NCI-H748 treated with DMSO at 0.1 percent for 48 hours (cell line): ENCODE measurements at places on chromosomes 3 and 15.
A peak's percentile ranks its signal among the peaks of the same experiment; 100 is the strongest.

DNA sequence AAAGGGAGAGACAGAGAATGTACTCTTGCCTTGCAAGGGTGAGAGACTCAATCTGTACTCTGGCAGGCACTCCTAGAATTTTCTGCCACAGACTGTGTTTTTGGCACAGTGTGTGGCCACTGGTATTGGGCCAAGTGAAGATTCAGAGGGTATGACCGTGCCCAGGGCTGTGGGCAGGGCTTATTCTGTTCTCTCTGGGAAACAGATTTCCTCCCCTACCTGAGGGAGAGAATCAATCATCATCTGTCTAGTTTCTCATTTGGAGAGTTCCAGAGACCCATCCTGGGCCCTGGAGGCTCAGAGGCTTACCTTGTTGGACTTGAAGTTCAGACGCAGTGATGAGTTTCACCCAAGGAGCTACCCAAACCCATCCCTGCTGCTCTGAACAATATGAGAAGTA is 28.2 kb downstream of the CSTA start:
- no peak for DNase-seq

DNA sequence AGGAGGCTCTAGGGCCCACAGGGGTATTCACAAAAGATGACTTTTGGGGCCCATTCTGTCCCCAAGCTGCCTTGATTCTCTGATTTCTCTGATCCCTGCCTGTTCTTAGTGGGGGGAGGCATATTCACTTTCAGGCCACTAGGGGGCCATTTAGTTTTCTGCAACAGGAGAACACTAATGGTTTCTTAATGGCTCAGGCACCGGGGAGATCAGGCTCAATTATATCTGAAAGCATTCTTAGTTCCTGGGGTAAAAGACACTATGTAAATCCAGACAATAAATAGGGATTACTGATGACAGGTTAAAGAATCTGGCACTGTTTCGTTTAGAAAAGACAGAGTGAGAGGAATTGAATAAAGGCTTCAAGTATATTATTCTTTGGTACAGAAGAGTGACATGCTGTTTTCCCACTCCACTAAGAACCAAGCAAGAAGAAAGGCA is 2.5 kb upstream of the INAFM2 start:
- peak; percentile 51 for DNase-seq

- no peak for DNase-seq
Observed at GRCh38 chr3:126356373-126357264, 589 bp downstream of the KLF15 start.

DNA sequence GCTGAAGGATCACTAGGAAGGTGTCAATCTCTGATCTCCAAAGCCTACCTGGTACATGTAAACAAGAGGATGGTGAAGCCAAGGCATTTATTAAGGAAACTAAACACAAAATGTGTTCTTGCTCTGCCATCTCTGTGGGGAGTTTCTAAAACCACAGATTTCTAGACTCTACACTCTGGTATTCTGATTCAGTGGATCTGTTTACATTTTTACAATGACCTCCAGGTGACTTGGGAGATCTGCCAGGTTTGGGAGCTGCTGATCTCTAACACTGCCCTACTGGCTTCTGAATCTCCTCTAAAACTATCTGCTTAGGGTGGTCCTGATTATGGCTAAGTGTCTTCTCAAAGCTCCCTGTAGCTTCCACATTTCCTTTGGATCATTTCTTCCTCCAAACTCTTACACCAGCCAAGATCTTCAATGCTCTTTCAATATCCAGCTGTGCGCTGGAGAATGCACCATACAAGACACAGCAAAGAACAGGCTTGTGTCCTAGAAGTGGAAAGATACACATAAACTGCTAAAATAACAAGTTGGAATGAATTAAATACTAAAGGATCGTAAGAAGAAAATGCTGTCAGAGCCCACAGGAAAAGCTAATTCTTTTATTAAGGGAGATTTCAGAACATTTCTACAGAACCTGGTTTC is 72.7 kb downstream of the GREM1 start:
- no peak for DNase-seq

DNA sequence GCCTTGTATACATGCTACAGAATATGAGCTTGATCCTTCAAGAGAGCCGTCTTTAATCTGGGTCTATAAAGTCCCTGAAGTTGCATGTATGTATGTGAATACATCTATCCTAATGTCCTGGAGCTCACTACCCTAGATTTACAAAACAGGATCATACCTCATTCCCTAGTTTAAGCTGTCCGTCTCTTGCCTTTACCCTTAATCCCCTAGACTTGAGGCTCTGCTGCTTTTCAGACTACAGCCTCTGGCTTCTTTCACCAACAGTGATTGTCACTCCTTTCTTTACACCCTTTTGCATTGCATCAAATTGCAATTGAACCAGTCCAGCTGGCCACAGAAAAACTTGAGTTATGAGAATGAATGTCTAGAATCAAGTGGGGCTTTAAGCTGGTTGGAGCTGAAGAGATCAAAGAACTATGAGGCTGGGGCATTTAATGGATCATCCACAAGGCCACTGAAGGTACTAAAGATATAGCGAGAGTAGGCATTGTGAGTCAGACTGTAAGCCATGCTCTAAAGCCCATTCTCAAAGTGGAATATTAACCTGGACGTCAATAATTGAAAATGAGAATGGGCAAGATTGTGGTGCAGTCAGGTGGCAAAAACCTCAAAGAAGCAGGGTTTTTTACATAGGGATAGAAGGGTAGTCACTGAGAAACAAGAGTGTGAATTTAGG is 12.3 kb upstream of the PLD1 start:
- DNase-seq, result no peak

DNA sequence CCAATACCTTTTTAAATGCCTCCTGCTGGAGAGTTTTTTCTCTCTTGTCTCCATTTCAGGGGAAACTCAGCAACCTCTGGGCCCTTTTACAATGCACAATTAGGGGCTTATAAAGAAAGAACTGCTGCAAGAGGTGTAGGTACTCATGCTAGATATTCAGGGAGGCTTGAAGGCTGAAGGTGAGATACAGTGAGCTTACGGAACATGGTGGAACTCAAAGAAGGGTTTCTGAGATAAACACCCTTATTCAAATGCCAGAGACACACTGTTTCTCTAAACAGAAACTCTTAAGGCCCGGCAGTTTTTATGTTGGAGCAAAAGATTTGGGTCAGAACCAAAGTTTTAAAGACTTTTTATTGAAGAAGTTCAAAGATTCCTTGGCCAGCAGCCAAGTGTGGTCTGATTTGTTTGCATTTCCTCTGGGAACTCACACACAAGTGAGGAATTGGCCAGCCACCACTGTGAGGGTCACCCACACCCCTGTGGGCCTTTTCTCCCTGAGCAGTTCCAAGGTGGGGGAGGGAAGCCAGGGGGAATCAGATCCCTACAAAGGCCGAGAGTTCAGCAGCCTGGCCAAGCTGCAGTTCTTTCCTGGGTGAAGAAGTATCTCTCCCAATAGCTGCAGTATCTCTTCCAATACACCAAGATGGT is 47.8 kb downstream of the TNFAIP8L3 start:
- no peak for DNase-seq

DNA sequence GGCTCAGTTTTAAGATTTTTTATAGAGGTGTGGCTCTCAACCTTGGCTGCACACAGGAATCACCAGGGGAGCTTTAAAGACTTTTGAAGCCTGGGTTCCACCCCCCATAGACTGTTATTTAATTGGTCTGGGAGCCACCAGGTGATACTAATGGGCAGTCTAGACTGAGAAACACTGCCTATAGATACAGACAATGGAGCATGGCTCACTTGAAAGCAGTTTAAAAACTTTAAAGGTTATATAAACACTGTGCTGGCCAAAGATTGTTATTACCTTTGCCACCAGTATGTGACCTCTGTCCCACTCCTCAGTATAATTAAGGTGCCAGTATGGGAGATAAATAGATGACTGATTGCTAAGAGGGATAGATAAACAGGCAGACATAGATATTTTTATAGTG is 3.8 kb downstream of the GOLIM4 start:
- no peak for DNase-seq

- no peak for DNase-seq
Observed at GRCh38 chr3:176286476-176287085, 910.7 kb downstream of the TBL1XR1 start.

DNA sequence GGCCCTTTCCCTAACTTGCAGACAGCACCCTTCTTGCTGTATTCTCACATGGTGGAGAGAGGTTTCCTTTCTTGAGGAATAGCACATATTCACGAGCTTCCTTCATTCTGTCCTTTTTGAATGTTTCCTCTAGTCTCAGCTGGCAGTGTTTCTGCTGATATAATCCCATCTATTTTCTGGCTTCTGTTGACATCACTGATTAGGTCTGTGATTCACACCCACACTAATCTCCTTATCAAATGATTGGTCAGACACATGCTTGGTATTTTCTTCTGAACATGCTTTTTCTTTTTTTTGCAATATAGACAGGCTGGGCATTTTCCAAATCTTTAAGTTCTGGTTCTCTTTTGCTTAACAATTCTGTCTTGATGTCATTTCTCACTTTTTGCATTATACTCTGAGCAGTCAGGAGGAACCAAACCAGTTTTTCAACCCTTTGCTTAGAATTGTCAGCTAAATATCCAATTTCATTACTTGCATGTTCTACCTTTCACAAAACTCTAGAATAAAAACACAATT is 65.4 kb downstream of the OXSM start:
- DNase-seq, result no peak

DNA sequence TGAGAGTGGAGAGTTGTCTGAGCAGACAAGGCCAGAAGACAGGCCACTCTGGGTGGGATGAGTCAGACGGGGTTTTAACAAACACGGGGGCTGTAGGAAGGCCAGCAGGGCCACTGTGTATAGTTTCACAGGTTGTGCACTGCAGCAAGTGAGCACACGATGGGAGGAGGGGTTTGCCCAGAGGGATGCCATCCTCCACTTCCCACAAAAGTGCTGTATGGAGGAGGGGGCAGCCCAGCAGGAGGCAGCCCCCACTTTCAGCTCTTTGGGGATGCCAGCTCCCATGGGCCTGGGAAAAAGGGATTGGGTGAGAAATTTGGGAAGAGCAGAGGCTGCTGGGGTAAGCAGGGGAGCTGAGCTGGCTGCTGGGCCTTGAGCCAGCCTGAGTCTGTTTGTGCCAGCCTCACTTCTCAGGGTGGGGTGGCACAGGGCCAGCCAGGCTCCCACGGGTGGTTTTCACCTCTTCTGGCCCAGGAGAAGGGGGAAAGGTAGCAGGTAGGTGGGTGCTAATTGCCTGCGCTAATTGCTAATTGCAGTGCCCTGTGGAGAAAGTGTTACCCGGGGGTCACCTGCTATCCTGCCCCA is 6.7 kb downstream of the ZBTB47 start:
- no peak for DNase-seq

GRCh38 chr3:140822401-140823047 is 119.1 kb upstream of the SLC25A36 start:
- no peak for DNase-seq

GRCh38 chr3:9168241-9168741 is 81.2 kb downstream of the SRGAP3 start:
- no peak for DNase-seq

- no peak for DNase-seq
Observed at GRCh38 chr3:128256131-128256530, 102.8 kb downstream of the EEFSEC start.

DNA sequence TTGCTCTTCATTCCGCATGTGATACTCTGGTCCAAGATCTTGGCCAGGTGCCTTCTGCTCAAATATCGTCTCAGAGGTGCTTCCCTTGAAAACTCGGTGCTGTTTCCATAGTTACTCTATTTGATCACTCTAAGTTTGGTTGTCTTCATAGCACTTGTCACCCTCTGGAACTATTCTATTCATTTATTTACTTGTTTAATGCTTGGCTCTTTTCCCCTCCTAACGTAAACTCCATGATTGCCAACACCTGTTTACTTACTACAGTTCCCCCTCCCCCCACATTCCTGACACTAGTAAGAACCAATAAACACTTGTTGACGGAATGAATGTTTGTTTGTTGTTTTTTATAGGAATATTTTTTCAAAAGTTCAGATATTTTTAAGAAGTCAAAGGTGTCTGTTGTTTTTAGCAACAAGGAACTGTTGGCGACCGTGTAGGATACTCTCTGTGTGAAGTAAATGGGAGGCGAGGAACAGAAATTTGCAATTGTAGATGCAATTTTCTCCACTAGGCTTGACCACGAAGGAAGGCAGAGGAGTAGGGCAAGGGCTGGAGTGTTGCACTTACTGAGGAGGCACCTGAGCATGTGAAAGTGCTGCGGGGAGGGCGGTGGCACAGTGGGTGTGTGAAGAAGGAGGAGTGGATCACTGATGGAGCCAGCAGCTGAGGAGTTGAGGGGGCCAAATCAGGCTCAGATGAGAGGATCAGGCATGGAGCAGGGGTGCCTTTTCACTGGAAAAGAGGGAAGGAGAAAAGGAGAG is 48.4 kb downstream of the MOBP start:
- no peak for DNase-seq

DNA sequence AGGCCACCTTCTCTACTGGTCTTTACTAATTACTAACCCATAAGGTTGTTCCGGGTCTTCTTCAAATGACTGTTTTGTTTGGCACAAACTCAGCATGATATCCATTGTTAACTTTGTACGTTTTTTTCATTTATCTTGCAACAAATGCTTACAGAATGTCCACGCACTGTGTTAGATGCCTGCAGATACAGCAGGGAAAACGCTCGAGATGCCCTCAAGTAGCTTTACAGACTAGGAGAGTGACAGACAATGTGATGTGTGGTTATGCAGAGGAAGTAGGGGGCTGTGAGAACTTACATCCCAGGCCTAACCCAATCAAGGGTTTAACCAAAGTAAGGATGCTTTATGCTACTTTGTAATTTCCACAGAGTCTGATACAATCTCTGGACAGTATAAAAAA is 949 bp upstream of the RFC4 start:
- DNase-seq, result no peak

DNA sequence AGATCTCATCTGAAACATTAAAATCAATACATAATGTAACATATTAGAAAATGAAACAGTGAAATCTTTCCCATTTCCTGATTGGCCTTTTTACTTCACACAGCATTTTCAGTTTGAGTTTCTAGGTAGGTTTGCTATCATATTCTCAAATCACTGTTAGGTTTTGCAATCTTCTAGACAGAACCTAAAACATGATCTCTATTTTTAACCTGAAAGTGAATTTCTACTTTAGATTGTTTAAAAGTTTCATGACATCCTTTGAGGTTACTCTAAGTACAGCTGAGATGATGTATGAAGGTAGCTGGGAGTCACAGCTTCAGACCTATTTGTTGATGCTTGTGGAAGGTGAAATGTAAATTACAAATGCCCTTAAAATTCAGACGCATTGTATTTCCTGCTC is 118.4 kb upstream of the GPR149 start:
- no peak for DNase-seq
